ENCODE measurements at places on chromosomes 16 and 17.

- no peak for DNase-seq
These were observed 2.0 kb upstream of the SYNGR2 start for GRCh38 chr17:78166416-78166815.

DNA sequence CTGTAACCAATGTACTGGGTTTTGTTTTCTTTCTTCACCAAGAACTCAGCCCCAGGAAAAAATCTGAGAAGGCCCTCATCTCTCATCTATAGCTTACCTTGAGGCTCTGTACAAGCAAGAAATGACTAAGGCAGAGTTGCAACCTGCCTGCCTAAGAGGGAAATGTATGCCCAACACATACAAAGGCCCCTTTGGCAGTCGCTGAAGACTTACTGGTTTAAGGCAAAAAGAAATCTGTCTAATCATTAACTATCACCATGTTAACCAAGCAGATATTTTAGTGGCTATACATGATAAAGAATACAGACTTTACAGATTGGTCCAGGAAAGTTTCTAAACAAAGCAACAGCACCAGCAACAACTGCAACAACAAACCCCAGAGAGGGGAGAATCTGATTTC lies 14.2 kb downstream of the ZNF624 start:
- no peak for DNase-seq

GRCh38 chr16:14101415-14101814 lies 30.3 kb downstream of the MRTFB start:
- DNase-seq, result no peak

- no peak for DNase-seq
These were observed 667.4 kb upstream of the SALL1 start for GRCh38 chr16:51818342-51818944.

DNA sequence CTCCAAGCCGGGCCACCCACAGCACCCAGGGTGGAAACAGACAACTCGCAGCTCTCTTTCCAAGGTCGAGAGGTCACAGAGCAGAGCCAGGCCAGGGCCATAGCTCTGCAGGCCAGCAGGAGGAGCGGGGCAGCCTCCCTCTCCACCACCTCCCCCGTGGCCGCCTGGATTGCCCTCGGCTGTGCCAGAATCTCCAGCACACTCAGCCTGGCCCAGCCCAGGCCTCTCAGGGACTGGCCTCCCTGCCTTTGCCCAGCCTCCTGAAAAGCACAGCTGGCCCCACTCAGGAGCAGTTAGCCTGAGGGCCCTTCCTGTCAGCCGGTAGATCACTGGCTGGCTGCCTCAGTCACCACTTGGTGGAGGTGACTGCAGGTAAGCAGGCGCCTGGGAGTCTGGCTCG lies 85.8 kb upstream of the SEC14L1 start:
- no peak for DNase-seq

DNA sequence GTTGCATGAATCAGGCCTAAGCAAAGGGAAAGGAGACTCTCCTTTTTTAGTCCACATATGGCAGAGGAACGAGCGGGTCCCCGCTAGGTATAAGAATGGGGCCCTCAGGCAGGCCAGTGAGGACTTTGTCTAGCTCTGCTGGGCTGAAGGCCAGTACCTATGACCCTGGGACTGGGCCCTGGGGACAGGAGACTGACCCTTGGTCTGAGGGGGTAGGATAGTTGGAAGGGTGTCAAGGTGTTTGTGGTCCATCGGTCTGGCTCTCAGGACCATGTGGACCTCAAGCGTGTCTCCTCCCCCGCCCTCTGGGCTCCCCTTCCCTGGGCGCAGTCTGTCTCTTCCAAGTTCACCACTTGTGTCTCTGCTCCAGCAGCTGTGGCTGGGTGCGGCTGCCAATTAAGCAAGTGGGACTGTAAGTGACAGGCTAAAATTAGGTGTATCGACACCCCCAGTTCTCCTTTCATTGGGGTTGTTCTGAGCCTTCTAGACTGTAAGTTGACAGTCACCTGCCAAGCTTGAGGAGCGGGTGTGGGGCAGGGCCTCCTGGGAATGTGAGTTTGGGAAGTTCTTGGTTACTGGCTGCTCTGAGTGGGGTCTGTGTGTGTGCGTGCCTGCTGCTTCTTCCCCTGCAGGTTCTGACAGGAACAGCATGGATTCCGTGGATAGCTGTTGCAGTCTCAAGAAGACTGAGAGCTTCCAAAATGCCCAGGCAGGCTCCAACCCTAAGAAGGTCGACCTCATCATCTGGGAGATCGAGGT lies 24.5 kb downstream of the AKAP1 start:
- DNase-seq, result no peak

DNA sequence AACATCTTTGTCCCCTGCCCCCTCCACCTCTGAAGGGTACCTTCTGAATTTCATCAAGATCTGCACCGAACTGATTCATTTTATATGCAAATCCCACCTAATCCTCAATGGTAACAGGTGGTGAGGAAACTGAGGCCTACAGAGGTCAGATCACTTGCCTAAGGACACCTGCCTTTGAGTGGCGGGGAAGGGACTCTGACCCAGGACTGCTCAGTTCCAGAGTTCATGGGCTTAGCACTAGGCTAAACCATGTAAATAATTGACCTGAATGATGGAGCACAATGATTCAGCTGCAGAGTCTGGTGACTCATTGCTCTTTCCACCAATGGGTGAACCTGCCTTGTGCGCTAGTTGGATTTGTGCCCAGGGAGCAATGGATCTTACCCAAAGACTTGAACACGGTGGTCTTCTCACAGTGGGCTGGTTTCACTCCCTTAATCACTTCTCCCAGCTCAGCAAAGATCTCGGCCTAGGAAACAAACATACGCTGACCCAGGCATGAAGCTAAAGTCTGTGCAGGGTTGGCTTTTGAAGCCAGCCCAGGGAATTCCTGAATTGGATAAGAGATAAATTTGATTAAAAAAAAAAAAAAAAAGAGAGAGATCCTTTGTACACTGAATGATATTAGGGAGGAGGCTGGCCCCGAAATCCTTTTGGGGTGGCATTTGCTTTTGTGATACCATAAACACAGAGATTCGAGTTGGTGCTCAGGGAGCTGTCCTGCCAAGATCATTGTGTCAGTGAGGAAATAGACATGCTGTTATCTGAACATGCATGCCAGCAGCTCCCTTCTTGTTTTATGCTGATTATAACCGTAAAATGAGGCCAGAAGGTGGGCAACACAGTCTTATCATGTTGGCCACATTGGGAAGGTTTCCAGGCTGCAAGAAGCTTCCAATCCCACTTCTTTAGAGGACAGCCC lies 17.0 kb downstream of the CRYM start:
- DNase-seq, result no peak

DNA sequence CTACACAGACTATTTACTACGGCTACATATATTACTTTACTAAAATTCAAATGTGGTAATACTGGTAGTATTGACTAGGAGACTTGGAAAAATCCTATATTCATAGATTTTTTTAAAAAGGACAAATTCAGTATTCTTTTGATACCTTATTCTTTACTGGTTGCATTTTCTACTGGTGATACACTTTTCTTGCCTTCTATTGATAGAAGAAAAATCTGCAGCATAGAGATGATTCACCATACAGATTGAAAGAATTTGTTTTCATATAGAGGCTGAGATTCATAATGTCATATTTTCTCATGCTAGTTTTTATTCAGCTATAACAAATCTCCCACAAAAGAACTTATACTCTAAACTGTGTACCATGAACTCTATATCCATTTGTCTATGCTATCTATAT lies 195.4 kb upstream of the C17orf78 start:
- no peak for DNase-seq

- no peak for DNase-seq
These were observed 9.2 kb upstream of the CES4A start for GRCh38 chr16:66979011-66979717.

- no peak for DNase-seq
These were observed 6.9 kb upstream of the CHMP6 start for GRCh38 chr17:80984749-80985148.
